T-cell (primary cell): ENCODE measurements at places on chromosomes 7 and 10. TPM values are rescaled to one million over a fixed set of nuclear protein-coding genes. Genes with fewer than 3 reads are reported as not detected.

Gene MRPL32
- 37.1 TPM for total RNA-seq

DNA sequence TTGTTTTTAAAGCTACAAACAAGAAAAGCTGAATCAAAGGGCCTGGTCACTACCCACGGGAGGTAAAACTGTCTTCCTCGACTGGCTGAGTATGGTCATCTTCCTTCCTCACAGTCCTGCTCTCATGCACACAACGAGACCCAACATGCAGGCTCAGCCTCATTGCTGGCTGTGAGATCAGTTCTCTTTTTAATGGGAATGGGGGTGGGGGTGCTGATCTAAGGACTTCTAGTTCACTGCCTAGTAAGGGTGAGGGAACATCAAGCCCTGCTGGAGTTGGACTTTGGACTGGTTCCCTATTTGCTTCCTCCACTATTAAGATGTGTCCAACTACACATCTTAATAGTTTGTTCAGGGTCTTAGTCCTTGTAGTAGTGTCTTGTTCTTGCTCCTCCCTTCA is 48.2 kb downstream of the ABCB4 start:
- H3K4me1 ChIP-seq: no peaks in the 10 kb centered on the region
- H3K4me3 ChIP-seq: no peak overlapping the region
- no peaks in the 10 kb centered on the region for H3K36me3 ChIP-seq

Gene HTR7
- not detected for total RNA-seq

Gene MRPS24
- 57.2 TPM for total RNA-seq

DNA sequence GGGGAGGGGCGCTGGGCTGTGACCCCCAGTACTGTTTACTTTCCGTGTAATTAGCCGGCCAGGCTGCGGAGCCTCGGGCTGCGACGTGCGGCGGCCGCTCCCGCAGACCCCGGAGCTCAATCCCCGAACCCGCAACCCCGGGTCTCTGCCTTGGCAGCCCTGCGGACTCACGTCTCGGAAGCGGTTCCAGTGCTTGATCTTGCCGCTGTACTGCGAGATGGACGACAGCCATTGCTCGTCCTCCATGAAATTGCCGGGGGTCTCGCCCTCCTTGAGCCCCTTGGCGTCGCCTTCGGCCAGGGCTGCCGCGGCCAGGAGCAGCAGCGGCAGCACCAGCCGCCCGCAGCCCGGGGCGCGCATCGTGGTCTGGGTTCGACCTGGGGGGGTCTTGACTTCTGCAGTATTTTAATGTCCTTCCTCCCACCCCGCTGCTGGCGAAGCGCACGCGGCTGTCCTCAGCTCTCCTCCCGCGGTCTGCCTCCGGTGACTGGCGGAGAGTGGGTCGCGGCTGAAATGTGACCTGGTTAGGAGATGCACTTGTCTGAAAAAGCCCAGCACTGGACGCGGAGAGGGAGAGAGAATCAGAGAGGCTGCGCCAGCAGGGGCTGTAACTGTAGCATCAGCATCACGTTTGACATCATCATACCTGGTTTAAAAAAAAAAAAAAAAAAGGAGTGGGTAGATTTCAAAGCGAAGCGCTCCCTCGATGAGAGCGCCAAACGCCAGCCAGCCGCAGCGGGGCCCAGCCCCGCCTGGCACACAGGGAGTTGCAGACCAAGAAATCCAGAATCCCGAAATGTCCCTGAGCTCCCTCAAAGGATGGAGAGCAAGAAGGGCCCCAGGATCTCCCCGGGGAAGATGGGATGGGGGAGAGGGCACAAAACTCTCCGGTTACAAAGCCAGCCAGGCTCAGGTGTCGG is at the start of gene SPOCK2:
SPOCK2 (minus strand) TSS at position 583 of the 920 bp plus-strand sequence; CDS start at position 360, 223 bp downstream.
- peaks cover 42% of the 10 kb centered on the region for H3K4me1 ChIP-seq
- H3K27ac ChIP-seq: peak within 1 kb of the TSS; percentile 97
- peaks cover 30% of the 10 kb centered on the region for H3K36me3 ChIP-seq
- DNase-seq: peak; percentile 91
- peak within 1 kb of the TSS; percentile 77 for H3K4me3 ChIP-seq

DNA sequence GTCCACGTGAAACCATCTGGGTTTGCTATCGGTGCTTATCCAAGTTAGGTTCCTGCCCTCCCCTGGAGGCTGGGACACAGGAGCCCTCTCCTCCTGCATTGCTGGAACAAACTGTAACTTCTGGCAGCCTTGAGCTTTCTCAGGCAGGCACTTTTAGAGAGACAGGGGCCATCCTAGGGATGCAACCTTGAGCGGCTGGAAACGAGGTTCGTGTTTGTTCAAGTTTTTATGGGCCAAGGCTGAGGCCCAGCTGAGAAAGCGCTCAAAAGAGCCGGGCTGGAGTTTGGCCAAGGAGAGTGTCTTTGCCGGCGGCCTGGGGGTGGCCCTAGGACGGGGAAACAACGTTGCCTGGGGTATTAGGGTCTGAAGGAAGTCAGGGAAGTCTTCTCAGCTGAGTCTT is 5.5 kb upstream of the MMD2 start:
- H3K4me1 ChIP-seq: peaks cover 3% of the 10 kb centered on the region
- peaks cover 45% of the 10 kb centered on the region for H3K27me3 ChIP-seq
- no peak overlapping the region for H3K27ac ChIP-seq
- H3K4me3 ChIP-seq: no peak overlapping the region
- no peak for DNase-seq

GRCh38 chr10:28036587-28036986 is 37.7 kb upstream of the ODAD2 start:
- no peaks in the 10 kb centered on the region for H3K36me3 ChIP-seq
- H3K27me3 ChIP-seq: no peaks in the 10 kb centered on the region
- H3K4me3 ChIP-seq: no peak overlapping the region
- DNase-seq: no peak
- H3K27ac ChIP-seq: no peak overlapping the region

Gene UCN3
- total RNA-seq: not detected

- no peak for DNase-seq
- H3K27me3 ChIP-seq: no peaks in the 10 kb centered on the region
- H3K4me1 ChIP-seq: no peaks in the 10 kb centered on the region
Measured at GRCh38 chr7:95105627-95106026, 198.2 kb downstream of the PPP1R9A start.

Gene CPA1
- 16.0 TPM for total RNA-seq

- H3K4me3 ChIP-seq: no peak overlapping the region
- H3K36me3 ChIP-seq: no peaks in the 10 kb centered on the region
- H3K27me3 ChIP-seq: no peaks in the 10 kb centered on the region
- DNase-seq: no peak
- H3K27ac ChIP-seq: no peak overlapping the region
- H3K4me1 ChIP-seq: no peaks in the 10 kb centered on the region
Measured at GRCh38 chr7:17506095-17506494, 207.6 kb downstream of the AHR start.

- H3K27ac ChIP-seq: no peak overlapping the region
- H3K4me1 ChIP-seq: no peaks in the 10 kb centered on the region
- H3K36me3 ChIP-seq: no peaks in the 10 kb centered on the region
- H3K27me3 ChIP-seq: no peaks in the 10 kb centered on the region
- no peak for DNase-seq
Measured at GRCh38 chr7:40311307-40311706, 176.5 kb downstream of the SUGCT start.

Gene SFRP4
- not detected for total RNA-seq

Gene CYP2W1
- 0.19 TPM for total RNA-seq

GRCh38 chr7:23918856-23919255 is 208.8 kb downstream of the STK31 start:
- peaks cover 2% of the 10 kb centered on the region for H3K27me3 ChIP-seq
- H3K36me3 ChIP-seq: no peaks in the 10 kb centered on the region
- H3K4me1 ChIP-seq: no peaks in the 10 kb centered on the region
- H3K4me3 ChIP-seq: no peak overlapping the region

Gene LRRD1
- not detected for total RNA-seq

DNA sequence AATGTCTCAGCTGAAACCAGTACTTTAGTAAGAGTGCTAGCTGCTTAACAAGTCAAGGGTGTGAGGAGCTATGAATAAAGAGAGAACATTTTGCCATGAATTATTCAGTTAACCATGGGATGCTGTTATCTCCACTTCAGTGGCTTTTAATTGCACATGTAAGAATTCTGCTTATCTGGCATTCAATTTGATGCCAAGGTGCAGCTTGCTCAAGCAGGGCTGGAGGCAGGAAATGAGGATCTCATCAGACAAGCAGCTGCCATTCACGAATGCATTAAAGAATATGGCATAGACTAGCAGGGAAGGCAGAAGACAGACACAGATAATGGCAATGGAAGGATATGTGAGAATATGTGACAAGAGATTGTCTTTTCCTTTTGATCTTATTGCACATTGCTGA is 697.8 kb downstream of the NRG3 start:
- H3K27me3 ChIP-seq: no peaks in the 10 kb centered on the region
- H3K27ac ChIP-seq: no peak overlapping the region
- H3K4me1 ChIP-seq: no peaks in the 10 kb centered on the region
- H3K4me3 ChIP-seq: no peak overlapping the region

Gene ANKRD30A
- not detected for total RNA-seq

- H3K27me3 ChIP-seq: peaks cover 23% of the 10 kb centered on the region
- H3K27ac ChIP-seq: no peak overlapping the region
- no peak for DNase-seq
Measured at GRCh38 chr10:44198096-44198779, 186.7 kb downstream of the CXCL12 start.

- H3K36me3 ChIP-seq: no peaks in the 10 kb centered on the region
- no peaks in the 10 kb centered on the region for H3K4me1 ChIP-seq
- no peak for DNase-seq
- no peaks in the 10 kb centered on the region for H3K27me3 ChIP-seq
- no peak overlapping the region for H3K27ac ChIP-seq
- H3K4me3 ChIP-seq: no peak overlapping the region
Measured at GRCh38 chr10:44279426-44280126, 105.3 kb downstream of the CXCL12 start.

DNA sequence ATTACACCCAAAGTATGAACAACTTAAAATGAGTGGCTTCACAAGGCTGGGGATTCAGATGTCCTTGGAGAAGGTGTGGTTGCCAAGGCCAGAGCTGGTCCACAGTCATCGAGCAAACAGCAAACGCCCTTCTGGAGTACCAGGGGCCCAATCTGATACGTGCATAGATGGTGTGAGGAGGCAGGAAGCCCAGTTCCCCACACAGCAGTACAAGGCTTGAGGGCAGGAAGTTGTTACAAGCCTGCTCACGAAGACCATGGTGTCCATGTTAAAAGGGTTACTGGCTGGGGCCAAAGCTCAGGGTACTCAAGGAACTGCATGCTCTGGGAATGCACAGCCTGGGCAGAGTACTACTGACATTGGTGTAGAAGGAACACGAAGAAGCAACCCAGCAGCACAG is 4.6 kb upstream of the ANKRD26 start:
- peaks cover 3% of the 10 kb centered on the region for H3K36me3 ChIP-seq
- no peaks in the 10 kb centered on the region for H3K27me3 ChIP-seq
- peak overlapping the region; percentile 42 for H3K27ac ChIP-seq
- H3K4me3 ChIP-seq: no peak overlapping the region

DNA sequence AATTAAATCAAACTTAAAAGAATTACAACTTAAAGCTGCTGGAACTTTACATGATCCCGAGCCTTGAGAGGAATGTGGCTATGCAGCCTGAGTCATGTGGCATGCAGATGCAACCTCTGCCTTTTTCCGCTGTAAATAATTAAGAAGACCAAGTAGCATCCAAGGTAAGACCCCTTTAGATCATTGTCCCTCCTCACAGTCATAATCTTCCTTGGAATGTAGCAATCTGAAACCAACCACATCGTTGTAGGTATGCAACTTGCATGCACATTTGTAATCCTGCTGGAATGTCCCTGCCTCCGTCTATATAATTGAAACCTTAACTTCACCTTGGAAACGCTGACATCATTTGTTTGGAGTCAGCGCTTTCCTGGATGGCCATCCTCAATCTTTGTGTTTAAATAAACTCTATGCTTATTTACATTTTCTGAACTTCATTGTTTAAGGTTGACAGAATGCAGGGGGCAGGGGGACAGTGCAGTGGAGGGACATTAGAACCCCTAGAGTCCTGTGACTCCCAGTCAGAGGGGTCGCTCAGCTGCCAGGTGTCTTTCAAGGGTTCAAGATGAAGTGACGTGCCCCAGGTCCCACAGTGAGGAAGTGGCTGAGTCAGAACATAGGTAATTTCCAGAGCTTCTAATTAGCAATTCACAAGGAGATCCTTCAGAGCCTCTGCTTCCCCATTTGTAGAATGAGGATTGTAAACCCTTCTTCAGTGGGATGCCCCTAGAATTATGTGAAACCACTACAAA is 110.7 kb downstream of the RALA start:
- peak overlapping the region; percentile 83 for H3K27ac ChIP-seq
- peaks cover 39% of the 10 kb centered on the region for H3K4me1 ChIP-seq
- DNase-seq: no peak
- no peaks in the 10 kb centered on the region for H3K36me3 ChIP-seq
- H3K4me3 ChIP-seq: peak overlapping the region; percentile 71

DNA sequence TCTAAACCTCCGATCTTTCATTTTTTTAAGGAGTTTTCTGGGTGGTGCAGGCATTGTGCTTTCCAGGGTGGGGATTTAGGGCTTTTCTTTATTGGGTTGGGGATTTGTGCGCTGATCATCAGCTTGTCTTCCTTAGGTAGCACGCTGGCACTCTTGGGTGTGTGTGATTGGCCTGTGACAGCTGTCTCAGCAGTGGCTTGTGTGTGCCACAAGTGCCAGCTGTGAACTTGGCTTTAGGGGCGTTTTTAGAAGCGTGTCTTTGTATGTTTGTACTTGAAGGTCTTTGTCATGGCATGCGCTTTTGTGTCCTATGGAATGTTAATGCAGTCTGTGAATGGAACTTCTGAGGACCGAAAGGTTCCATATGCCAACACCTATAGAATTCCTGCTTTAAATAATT is 788 bp downstream of the AKAP9 start:
- H3K4me1 ChIP-seq: peaks cover 20% of the 10 kb centered on the region
- H3K27ac ChIP-seq: peak overlapping the region; percentile 92
- peak; percentile 38 for DNase-seq
- no peaks in the 10 kb centered on the region for H3K27me3 ChIP-seq

Gene STEAP2
- not detected for total RNA-seq

Gene TAS2R3
- total RNA-seq: 4.2 TPM

Gene EPHB6
- 37.2 TPM for total RNA-seq

GRCh38 chr10:112122827-112123226 is 60.7 kb downstream of the GPAM start:
- no peaks in the 10 kb centered on the region for H3K4me1 ChIP-seq
- DNase-seq: no peak
- peaks cover 3% of the 10 kb centered on the region for H3K27me3 ChIP-seq
- no peak overlapping the region for H3K4me3 ChIP-seq
- H3K27ac ChIP-seq: no peak overlapping the region
- no peaks in the 10 kb centered on the region for H3K36me3 ChIP-seq

GRCh38 chr10:28661035-28661434 is 16.3 kb upstream of the BAMBI start:
- H3K4me1 ChIP-seq: no peaks in the 10 kb centered on the region
- no peak for DNase-seq
- H3K27me3 ChIP-seq: no peaks in the 10 kb centered on the region
- no peaks in the 10 kb centered on the region for H3K36me3 ChIP-seq

- H3K4me1 ChIP-seq: peaks cover 5% of the 10 kb centered on the region
- H3K36me3 ChIP-seq: no peaks in the 10 kb centered on the region
Measured at GRCh38 chr10:31972519-31973041, 43.9 kb upstream of the ARHGAP12 start.

- H3K27ac ChIP-seq: no peak overlapping the region
- DNase-seq: no peak
- no peaks in the 10 kb centered on the region for H3K27me3 ChIP-seq
Measured at GRCh38 chr7:77649716-77650349, 46.4 kb upstream of the RSBN1L start.

Gene ARL3
- 2.8 TPM for total RNA-seq

- H3K4me3 ChIP-seq: no peak overlapping the region
- DNase-seq: no peak
- H3K4me1 ChIP-seq: no peaks in the 10 kb centered on the region
- no peaks in the 10 kb centered on the region for H3K27me3 ChIP-seq
- H3K27ac ChIP-seq: no peak overlapping the region
Measured at GRCh38 chr7:158321936-158322615, 265.5 kb downstream of the PTPRN2 start.

Gene GPR158
- not detected for total RNA-seq

Gene MBL2
- total RNA-seq: not detected

Gene VAX1
- total RNA-seq: not detected

- no peaks in the 10 kb centered on the region for H3K36me3 ChIP-seq
- no peak overlapping the region for H3K27ac ChIP-seq
- H3K27me3 ChIP-seq: no peaks in the 10 kb centered on the region
- DNase-seq: no peak
Measured at GRCh38 chr10:74437822-74438221, 286.8 kb downstream of the ADK start.
